ENCODE measurements at places on chromosomes 1 and 21. TPM values are rescaled to one million over a fixed set of nuclear protein-coding genes. Genes with fewer than 3 reads are reported as not detected.

- DNase-seq: peak; percentile 52
- H3K27ac ChIP-seq: no peak overlapping the region
- H3K4me1 ChIP-seq: peaks cover 45% of the 10 kb centered on the region
- no peaks in the 10 kb centered on the region for H3K27me3 ChIP-seq
- H3K4me3 ChIP-seq: no peak overlapping the region
- H3K36me3 ChIP-seq: no peaks in the 10 kb centered on the region
Measured at GRCh38 chr1:21534674-21535378, 25.6 kb downstream of the ALPL start.

DNA sequence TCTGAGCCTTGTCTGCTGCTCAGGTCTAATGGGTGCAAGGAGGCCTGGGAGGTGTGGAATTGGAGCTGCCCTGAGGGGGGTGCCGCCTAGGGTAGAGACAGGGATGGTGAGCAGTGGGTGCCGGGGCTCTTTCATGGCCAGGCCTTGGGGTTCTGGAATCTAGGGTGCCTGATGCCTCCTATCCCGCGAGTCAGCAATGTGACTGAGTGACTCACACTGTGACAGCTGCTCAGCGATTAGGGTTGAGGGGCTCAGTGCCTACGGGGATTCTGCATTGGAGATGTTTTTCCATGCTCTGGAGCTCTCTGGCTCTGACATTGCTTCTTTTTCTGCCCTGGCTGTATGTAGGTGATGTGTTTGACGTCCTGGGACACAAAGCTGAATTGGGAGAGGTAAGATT, 16.8 kb downstream of the ATP8B2 start:
- no peak for DNase-seq
- no peak overlapping the region for H3K27ac ChIP-seq
- no peaks in the 10 kb centered on the region for H3K4me1 ChIP-seq
- H3K27me3 ChIP-seq: no peaks in the 10 kb centered on the region
- peaks cover 74% of the 10 kb centered on the region for H3K36me3 ChIP-seq
- H3K4me3 ChIP-seq: no peak overlapping the region

DNA sequence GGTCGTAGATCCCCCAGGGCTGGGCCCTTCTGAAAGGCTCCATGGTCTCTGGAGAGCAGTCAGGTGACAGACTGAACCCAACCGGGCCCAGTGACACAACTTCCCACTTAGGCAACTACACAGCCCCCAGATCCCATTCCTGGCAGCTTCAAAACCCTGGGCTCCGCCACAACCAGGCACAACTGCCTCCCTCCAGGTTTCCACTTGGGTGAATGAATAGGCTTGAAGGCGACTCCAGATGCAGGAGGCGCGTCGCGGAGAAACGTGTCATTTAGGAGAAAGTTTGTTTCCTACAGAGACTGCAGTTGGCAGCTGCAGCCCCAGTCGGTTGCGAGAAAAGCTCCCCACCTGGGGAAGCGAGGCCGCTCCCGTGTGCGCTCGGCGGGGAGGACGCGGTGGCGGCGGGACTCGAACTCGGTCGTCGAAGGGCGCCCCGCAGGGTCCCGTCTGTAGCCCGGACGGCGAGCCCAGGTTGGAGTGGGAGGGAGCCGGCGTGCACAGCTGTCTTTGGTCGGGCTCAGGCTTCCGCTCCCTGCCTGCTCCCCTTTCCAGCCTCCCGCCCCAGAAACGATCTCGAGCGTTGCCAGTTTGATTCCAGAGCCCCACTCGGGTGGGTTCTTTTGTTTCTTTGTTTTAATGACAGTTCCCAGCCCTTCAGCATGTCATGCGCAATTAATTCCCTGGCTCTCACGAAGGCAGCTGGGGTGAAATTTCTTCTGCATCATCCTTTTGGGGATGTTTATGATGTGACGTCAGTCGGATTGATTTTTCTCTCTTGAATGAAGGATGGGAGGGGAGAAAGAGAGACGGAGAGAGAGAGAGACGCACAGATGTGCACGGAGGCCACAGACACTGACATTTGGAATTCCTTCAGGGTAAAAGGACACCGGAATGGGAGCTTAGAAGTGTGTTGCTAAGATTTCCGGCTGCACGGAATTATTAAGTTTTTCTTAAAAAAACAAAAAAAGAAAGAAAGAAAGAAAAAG, 862 bp upstream of the SGIP1 start:
- no peak overlapping the region for H3K27ac ChIP-seq
- peaks cover 38% of the 10 kb centered on the region for H3K4me1 ChIP-seq
- H3K4me3 ChIP-seq: peak overlapping the region; percentile 97
- no peaks in the 10 kb centered on the region for H3K36me3 ChIP-seq
- H3K27me3 ChIP-seq: peaks cover 32% of the 10 kb centered on the region

The DPT gene
- 0.11 TPM for total RNA-seq

- no peaks in the 10 kb centered on the region for H3K36me3 ChIP-seq
- H3K4me3 ChIP-seq: no peak overlapping the region
- DNase-seq: no peak
- no peak overlapping the region for H3K27ac ChIP-seq
- peaks cover 5% of the 10 kb centered on the region for H3K4me1 ChIP-seq
Measured at GRCh38 chr21:35284199-35284598, 235.1 kb upstream of the RUNX1 start.

The GPR25 gene
- not detected for total RNA-seq

The SON gene
- 259 TPM for total RNA-seq

GRCh38 chr1:37875833-37876232, 16.4 kb upstream of the MTF1 start:
- no peaks in the 10 kb centered on the region for H3K27me3 ChIP-seq
- DNase-seq: no peak
- H3K4me3 ChIP-seq: no peak overlapping the region
- H3K36me3 ChIP-seq: peaks cover 41% of the 10 kb centered on the region
- 0 out of 2 replicates have a peak overlapping the region, but pooled peaks have one; percentile 49 for H3K27ac ChIP-seq

The OR2C3 gene
- total RNA-seq: not detected

DNA sequence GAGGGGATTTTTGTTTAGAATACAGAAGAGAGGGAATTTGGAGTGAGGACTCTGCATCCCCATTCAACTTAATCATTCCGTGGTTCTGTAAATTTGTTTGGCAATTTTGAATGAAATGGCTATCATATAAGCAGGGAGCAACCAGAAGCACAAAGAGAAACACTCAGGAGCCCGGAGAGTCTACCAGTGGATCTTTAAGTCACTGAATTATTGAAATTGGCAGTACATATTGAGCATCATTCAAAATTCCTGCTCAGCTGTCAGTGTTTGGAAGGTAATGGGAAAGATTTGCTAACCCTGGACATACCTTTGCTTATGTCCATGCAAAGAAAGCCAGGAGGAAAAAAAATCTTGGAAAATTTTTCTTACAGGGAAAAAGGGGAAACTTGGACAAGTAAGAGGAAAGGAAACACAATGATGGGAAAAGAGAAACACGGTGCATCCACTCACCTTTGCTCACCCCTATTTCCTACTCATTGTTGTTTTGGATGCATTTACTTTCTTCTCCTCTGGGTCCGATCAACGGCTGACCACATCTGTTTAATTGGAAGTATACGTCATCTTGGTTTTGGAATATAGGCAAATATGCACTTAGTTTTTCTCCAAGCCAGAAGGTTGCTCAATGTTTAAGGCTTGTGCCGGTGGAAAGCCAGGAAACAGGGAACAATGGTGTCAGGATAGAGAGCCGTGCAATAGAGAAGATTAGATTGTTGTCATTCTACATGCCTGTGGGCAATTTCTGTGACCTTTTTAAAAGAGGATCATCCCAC, 243.0 kb upstream of the LYPLAL1 start:
- no peaks in the 10 kb centered on the region for H3K27me3 ChIP-seq
- DNase-seq: no peak
- no peak overlapping the region for H3K4me3 ChIP-seq
- peaks cover 7% of the 10 kb centered on the region for H3K36me3 ChIP-seq
- no peak overlapping the region for H3K27ac ChIP-seq
- peaks cover 8% of the 10 kb centered on the region for H3K4me1 ChIP-seq

The LYPD8 gene
- not detected for total RNA-seq

DNA sequence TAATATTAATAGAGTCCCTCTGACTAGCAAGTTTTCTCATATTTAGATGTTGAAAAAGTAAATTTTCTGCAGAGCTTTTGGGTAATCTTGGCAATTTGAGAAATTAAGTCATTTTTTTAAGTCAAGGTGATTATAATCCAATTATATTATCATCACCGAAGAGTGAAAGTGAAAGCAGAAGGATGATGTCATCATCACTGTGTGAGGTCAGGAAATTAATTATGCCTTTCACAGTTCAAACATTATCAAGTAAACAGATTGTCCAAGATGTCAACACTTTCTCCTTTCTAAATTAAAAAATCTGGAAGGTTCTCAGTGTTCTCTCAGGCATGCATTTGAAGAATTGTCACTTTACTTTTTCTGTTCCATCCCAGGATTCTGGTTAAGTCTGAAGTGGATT, 296.0 kb downstream of the TBX15 start:
- no peaks in the 10 kb centered on the region for H3K36me3 ChIP-seq
- no peak overlapping the region for H3K4me3 ChIP-seq
- no peak for DNase-seq
- H3K27me3 ChIP-seq: no peaks in the 10 kb centered on the region
- no peak overlapping the region for H3K27ac ChIP-seq

The TFF3 gene
- total RNA-seq: 2.9 TPM

The CDCA8 gene
- total RNA-seq: 47.7 TPM

The CAMK2N1 gene
- total RNA-seq: 10.1 TPM

GRCh38 chr21:35529171-35529863, 480.2 kb upstream of the RUNX1 start:
- no peak for DNase-seq
- H3K27me3 ChIP-seq: no peaks in the 10 kb centered on the region
- H3K36me3 ChIP-seq: peaks cover 11% of the 10 kb centered on the region
- no peak overlapping the region for H3K27ac ChIP-seq

DNA sequence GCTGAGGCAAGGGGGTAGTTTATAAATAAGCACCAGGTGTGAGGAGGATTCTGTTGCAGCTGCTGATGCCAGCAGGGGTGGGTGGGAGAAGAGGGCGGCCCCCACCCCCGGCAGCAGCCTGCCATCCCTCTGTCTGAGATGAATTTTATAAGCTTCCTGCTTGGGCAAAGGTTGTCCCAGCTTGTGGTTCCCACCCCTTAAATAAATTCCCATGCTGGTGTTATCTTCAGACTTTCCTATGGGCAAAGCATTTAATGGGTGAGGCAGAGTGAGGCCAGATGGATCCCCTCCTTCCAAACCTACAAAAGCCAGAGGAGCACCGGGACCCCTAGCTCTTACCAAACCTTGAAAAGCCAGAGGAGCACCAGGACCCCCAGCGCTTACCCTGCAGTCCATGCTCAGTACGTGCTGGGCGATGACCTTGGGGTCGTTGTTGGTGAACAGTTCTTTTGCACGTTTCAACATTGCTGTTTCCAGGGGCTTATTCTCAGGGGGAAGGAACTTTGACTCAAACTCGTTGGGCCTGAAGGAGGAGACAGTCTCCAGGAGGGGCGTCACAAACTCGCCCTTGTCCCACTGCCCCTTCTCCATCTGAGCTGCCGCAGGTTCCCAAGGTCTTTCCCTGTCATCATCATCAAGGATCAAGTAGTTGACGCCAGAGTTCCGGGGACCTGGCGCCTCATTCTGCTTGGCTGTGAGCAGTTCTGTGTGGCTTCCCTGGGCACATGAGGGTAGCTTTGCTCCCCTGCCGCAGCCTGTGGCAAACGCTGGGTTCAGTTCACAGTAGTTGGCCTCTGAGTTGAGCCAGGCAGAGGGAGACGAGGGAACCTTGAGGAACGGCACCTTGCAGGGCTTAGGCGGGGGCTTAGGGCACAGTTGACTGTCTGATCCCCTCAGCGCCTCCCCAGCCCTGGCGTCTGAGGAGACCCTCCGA, 99.5 kb downstream of the BCAR3 start:
- H3K4me3 ChIP-seq: no peak overlapping the region
- H3K27me3 ChIP-seq: no peaks in the 10 kb centered on the region
- no peak for DNase-seq
- peaks cover 16% of the 10 kb centered on the region for H3K36me3 ChIP-seq

DNA sequence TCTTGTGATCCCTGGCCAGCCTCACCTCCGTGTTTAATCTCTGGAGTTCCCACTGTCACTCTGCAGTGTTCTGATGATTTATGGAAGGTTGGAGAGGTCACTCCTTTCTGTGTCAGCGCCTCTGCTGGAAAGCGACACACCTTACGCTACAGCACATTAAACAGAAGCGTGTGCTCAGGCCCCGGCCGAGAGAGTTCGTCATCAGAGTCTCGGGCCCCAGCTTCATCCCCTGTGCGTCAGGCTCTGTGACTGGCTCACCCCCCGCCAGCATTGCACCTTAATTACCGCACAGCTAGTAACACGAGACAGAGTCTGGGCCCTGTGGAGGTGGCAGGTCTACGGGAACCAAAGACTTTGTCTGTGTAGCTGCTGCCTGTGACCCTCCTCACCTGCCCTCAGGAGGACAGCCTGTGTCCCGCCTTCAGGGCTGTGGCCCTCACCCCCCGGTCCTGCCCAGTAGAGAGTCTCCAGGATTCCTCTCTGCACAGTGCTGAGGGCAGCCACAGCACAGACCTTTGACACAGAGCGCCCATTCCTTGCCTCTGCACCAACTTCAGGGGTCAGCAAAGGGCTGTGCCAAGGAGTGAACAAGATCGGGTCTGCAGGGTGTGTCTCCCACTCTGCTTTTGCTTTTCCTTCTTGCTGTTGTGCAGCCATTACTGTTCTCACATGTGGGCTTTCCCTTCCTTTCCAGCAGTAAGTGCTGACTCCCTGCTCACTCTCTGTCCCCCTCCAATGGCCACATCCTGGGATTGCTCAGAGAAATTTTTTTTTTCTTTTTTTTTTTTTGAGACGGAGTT, 157.6 kb downstream of the PGBD5 start:
- H3K36me3 ChIP-seq: peaks cover 18% of the 10 kb centered on the region
- peaks cover 15% of the 10 kb centered on the region for H3K4me1 ChIP-seq
- DNase-seq: no peak
- no peak overlapping the region for H3K4me3 ChIP-seq
- 0 out of 2 replicates have a peak overlapping the region, but pooled peaks have one; percentile 11 for H3K27ac ChIP-seq

GRCh38 chr1:236148470-236148845, 6.1 kb downstream of the GPR137B start:
- H3K4me1 ChIP-seq: peaks cover 22% of the 10 kb centered on the region
- peaks cover 12% of the 10 kb centered on the region for H3K27me3 ChIP-seq
- H3K27ac ChIP-seq: no peak overlapping the region
- no peak overlapping the region for H3K4me3 ChIP-seq
- no peak for DNase-seq

GRCh38 chr1:60935599-60936110, 146.7 kb upstream of the NFIA start:
- H3K36me3 ChIP-seq: no peaks in the 10 kb centered on the region
- H3K27ac ChIP-seq: no peak overlapping the region
- H3K4me3 ChIP-seq: no peak overlapping the region

DNA sequence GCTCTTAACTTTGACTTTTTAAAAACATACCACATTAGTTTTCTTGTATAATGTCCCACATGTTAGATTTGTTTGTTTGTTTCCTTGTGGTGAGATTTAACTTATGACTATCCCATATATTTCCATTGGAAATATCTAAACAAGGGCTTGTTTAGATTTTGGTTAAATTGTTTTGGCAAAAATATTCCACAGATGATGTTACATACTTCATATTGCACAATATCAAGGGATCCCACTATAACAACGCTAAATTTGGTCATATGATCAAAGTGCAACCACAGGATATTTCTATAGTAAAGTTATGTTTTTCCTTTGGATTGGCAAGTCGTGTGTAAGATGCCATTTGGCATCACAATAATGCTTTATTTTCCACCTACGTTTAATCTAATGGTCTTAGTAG, 396.7 kb downstream of the TGFB2 start:
- DNase-seq: no peak
- H3K36me3 ChIP-seq: peaks cover 8% of the 10 kb centered on the region
- H3K4me3 ChIP-seq: no peak overlapping the region
- no peaks in the 10 kb centered on the region for H3K4me1 ChIP-seq
- no peaks in the 10 kb centered on the region for H3K27me3 ChIP-seq
- H3K27ac ChIP-seq: no peak overlapping the region

GRCh38 chr1:46576596-46576995, 25.1 kb upstream of the KNCN start:
- peaks cover 4% of the 10 kb centered on the region for H3K36me3 ChIP-seq
- peaks cover 17% of the 10 kb centered on the region for H3K4me1 ChIP-seq
- no peak for DNase-seq
- no peak overlapping the region for H3K4me3 ChIP-seq
- H3K27ac ChIP-seq: peak overlapping the region; percentile 61

The C1orf53 gene
- 0.33 TPM for total RNA-seq

Data from WTC11 (cell line).